ENCODE measurements at places on chromosomes 5 and 9.

- DNase-seq: no peak
These were observed 126.8 kb upstream of the STC2 start for GRCh38 chr5:173454736-173455598.

DNA sequence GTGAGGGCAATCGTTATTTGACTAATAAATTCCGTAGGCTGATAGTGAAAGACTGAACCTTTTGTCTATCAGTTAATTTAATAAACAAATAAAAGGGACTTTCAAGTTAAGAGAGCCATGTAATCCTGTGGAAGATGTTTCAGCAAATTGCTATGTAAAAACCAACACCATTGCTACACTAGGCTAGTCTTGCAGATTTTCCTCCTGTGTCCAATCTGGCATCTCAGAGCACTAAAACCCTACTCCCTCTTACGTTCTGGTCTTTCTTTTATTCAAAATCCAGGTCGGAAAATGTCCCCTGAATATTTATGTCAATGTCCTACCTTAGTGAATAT lies 478.8 kb upstream of the TNC start:
- no peak for DNase-seq

DNA sequence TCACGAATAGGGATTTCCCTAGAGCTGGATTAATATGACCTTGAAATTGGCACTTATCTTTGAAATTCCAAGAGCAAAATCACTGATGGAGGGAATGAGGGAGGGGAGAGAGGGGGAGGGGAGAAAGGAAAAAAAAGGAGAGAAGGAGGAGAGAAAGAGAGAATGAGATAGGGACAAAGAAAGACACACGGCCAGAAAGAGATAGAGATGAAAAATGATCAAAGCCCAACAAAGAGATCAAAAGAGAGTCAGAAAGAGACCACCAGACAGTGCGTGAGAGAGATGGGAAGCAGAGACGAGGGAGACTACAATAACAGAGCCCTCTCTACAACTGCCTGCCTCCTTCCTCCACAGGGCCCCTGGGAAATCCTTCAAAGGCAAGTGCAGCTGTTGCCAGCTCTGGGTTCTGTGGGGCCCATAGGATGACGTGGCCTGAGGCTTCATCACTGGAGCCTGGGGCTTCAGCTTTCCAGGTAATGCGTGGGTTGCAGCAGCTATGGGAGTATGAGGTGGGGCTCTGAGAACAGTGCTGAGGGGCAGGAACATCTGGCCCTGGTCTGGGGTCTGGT lies 58.3 kb upstream of the SHB start:
- DNase-seq: no peak

- DNase-seq: peak; percentile 32
These were observed 11.4 kb downstream of the BASP1 start for GRCh38 chr5:17228821-17229291.

- DNase-seq: no peak
These were observed 254.6 kb downstream of the ASTN2 start for GRCh38 chr9:117160254-117160653.

DNA sequence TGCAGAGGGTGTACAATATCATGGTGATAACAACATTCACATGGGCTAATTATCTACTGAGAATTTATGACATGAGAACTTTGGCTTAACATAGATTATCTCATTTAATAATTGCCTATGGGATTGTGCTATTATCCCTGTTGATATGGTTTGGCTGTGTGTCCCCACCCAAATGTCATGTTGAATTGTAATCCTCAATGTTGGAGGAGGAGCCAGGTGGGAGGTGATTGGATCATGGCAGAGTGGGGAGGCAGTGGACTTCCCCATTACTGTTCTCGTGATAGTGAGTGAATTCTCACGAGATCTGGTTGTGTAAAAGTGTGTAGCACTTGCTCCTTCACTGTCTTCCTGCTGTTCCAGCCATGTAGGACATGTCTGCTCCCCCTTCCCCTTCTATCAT lies 186.4 kb downstream of the TRIM32 start:
- no peak for DNase-seq

DNA sequence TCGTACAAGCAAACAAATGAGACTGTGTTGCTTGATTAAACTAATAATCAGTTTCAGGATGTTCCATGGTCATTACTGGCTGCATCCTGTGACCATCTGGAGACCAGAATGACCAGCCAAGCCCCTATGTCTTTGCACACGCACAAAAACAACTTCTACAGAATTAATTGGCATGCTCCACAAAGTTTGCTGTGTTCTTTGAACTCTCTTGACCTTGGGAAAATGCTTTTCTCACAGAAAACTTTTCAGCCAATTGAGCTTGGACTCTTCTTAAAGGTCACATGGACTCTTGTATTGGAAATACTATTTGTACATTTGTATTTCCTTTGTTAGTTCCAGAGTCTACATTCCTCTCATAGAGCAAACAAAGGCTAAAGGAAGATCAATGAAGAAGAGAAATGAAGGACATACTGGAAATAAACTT lies 147.8 kb downstream of the ARRDC3 start:
- no peak for DNase-seq

DNA sequence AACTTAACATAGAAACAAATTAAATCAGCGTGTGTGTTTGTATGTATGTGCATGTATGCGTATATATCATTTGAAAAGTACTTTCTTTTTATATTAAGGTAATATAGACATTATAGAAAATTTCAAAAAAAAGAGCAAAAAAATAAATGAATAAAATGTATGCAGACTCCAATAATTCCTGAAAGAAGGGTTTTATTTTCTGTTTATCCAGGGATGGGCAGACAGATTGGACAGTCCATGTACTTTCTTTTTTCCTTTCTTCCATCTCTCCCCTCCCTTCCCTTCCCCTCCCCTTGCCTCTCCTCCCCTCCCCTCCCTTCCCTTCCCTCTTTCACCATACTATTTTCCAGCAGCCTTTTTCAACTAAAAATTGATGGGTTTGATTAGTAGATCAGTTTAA lies 123.8 kb downstream of the SGCD start:
- no peak for DNase-seq

DNA sequence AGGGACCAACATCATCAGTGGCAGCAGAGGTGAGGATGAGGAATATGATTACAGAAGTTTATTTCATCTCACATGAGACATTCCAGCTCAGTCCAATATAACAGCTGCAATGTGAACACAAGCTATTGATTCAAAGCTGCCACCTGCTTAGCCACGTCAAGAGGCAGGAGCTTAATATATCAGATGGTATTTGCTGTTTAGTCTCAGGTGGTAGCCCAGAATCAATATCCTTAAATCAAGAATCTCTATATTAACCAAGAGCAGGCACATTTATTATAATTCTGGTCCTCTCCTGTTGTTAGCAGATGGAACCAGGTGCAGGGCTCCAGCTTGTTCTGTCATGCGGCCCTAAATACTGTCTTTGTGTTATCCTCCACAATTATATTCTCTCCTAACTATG lies 431.6 kb downstream of the ICE1 start:
- no peak for DNase-seq

DNA sequence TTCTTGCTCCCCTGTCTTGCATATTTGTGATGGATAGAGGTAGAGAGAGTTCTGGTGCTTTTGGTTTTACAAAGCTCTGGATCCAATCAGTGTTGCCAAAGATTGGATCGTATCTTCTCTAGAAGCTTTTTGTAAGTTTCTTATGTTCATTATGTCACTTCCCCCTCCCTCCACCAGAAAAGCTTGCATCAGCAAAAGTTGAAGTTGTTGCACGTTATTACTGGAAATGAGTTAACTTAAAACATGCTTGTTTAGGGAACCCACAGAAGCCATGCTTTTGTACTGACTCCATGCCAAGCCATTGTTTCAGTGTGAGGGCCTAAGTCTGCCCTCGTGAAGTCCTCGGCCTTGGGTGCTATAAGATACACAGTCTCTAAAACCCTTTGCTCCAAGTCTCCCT lies 186.5 kb downstream of the ERCC6L2 start:
- no peak for DNase-seq

- DNase-seq: no peak
These were observed 76.9 kb upstream of the IL17B start for GRCh38 chr5:149455889-149456409.

GRCh38 chr9:122201641-122202040 lies 27.1 kb downstream of the LHX6 start:
- no peak for DNase-seq

DNA sequence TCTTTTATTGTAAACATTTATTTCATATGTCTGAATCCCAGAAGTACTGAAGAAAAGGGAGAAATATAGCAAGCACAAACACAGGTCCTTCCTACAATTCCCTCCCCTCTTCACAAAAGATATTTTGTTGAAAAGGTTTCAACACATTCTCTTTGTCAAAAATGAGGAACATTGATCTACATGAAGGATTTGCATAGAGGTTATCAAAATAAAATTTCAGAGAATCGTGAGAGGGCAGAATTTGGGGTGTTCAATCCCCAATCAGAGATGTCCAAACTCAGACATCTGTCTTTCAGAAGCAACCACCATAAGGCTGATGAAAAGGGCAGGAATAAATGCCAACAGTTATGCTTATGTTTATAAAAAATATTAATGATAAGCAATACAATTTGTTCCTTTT lies 69.2 kb downstream of the MARCHF3 start:
- DNase-seq: no peak

- DNase-seq: no peak
These were observed 7.6 kb downstream of the FOXE1 start for GRCh38 chr9:97860451-97861147.

DNA sequence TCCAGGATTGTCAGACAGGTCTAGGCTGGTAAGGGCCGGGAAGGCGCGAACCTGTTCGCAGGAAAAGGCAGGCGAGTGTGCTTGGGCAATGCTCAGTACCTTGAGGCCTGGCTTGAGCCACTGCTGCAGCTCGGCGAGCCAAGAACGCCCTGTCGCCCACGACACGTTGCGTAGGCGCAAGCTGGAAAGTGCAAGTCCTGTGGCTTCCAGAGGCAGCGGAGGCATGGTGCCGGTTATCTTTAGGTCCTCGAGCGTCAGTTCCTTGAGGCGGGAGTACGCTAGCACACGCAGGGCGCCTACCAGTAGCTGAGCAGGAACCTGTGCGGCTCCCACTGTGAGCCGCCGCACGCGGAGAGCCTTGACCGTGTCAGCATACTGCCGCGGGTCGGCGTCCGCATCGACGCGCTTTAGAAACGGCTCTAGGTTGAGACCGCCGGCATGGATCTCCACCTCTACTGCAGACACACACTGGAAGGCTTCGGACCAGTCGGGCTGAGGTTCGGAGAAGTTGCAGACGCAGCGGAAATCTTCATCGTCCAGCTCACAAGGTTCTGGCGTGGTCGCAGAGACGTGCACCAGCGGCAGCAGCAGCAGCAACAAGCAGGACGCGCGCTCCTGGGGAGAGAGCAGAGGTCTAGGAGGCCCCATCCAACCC lies 482 bp downstream of the CD14 start:
- peak; percentile 68 for DNase-seq

DNA sequence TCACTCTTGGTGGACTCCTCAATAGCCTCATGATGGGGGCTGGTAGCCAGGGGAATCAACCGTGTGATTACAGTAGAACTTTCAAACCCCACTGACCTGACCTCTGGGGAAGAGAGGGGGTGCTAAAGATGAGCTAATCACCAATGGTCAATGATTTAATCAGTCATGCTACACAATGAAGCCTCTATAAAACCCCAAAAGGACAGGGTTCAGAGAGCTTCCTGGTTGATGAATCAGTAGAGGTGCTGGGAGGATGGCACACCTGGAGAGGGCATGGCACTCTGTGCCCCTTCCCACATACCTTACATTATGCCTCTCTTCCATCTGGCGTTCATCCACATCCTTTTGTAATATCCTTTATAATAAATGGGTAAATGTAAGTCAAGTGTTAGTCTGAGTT lies 8.9 kb upstream of the SH3TC2 start:
- no peak for DNase-seq

- no peak for DNase-seq
These were observed 150.7 kb downstream of the SLC28A3 start for GRCh38 chr9:84189904-84190303.

Measured in GM13976 (cell line).